ENCODE measurements at places on chromosomes 16 and 17. TPM values are rescaled to one million over a fixed set of nuclear protein-coding genes. Genes with fewer than 3 reads are reported as not detected.

GRCh38 chr17:28574526-28574925 is 2.2 kb downstream of the ALDOC start:
- no peak for DNase-seq

- no peak for DNase-seq
These were observed 7.5 kb upstream of the MYH3 start for GRCh38 chr17:10664571-10664970.

- no peak for DNase-seq
These were observed 1324.9 kb upstream of the CDH8 start for GRCh38 chr16:63361032-63361624.

- no peak for DNase-seq
These were observed 219.1 kb downstream of the STX8 start for GRCh38 chr17:9356488-9356911.

DNA sequence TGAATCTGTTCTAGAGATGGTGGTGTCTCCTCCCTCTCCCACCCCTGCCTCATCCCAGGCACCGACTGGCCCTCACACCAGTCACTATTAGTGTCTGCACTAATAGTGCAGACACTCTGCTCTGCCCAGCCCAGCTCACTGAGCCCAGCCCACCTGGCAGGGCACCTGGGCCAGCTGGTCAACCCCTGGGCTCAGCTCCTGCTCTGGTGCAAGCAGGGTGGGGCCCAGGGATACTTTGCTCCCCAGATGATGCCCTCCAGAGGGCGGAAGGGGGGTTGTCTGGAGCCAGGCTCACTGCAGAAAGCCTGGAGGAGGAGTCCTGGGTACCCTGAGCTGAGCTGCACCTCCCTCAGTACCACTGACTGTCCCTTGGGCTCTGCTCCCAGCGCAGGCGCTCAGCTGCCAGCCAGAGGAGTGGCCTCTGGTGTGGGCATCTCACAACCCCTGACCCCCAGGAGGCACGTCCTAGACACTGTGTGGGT is 14.5 kb downstream of the RAB11FIP4 start:
- DNase-seq = no peak

DNA sequence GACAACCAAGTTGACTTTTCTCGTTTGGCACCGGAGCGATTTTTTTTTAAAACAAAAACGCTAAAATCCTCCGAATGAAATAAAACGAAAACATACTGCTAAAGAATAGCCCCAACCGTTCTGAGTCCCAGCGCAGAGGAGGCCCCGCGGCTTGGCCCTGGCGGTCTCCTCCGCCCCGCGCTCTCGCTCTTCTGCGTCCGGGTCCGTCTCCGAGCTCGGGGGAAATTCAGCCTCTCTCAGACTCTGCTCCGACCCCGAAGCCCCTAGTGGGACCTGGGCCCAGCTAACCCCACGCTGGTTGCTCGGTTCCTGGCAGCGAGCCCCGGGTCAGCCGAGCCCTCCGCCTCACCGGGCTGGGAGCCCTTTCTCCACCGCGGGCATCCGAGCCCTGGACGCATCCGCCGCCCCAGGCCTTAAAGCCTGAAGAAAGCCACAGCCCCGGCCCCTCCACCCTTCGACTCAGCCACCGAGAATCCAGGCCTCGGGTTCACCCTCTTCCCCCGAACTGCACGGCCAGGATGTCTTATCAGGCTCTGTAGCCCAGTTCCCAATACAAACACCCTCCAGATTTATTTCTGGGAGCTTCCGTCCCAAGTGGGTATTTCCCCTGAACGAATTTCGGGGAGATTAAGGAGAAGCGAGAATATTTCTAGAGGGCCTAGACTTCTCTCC is 1.2 kb downstream of the TBX2 start:
- DNase-seq = no peak

- no peak for DNase-seq
These were observed 13.8 kb upstream of the DLX4 start for GRCh38 chr17:49955157-49955556.

GRCh38 chr17:27423651-27424050 is 32.6 kb upstream of the KSR1 start:
- no peak for DNase-seq

DNA sequence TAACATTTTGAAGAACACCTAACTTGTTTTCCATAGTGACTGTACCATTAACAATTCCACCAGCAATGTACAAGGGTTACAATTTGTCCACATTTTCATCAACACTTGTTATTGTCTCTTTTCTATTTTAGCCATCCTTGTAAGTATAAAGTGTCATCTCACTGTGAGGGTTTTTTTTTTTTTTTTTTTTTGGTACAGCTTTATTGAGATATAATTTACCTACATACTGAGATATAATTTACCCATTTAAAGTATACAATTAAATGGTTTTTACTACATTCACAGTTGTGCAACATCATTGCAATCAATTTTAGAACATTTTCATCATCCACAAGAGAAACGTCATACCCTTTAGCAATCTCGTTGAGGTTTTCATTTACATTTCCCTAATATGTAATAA is 17.9 kb upstream of the TMIGD1 start:
- no peak for DNase-seq

Gene TNS4
- 0.10 TPM for polyA plus RNA-seq

Gene CMTM1
- 9.5 TPM for polyA plus RNA-seq

Gene ALDOA
- 338 TPM for polyA plus RNA-seq

Gene RMI2
- 27.2 TPM for polyA plus RNA-seq

Gene NEUROD2
- polyA plus RNA-seq = 0.03 TPM

All from left lung (tissue), 14 donors.